ENCODE measurements at places on chromosomes 6 and 20.

- no peak for DNase-seq
Measured at GRCh38 chr6:24397631-24398030, 5.1 kb upstream of the MRS2 start.

DNA sequence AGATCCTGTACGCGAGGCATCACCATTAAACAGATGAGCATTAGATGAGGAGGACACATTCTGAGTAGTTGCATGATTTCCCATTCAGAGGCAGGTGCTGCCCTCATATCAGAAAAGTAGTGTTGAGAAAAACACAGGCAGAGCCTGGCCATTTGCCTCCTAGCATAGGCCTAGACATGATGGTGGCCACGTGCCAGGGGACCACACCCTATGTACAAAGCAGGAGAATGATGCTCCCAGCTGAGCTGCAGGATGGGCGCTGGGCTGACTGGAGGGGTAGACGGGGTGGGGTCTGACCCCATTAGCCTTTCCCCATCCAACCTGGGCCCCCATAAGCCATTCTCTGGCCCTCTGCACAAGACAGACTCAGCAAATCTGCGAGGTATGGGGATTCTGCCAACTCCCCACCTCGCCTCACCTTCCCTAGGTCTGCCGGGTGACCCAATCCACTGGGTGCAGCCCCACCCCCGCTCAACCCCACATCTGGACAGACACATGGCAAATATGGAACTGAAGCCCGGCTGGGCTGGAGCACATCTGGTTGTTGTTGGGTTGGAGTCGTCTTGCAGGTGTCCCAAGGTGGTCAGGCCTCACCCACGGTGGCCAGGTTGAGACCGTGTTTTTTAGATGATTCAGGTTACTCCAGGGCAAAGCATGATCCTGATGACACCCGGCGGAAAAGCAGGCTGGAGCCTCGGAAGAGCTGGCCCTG lies 13.9 kb downstream of the PI16 start:
- no peak for DNase-seq

DNA sequence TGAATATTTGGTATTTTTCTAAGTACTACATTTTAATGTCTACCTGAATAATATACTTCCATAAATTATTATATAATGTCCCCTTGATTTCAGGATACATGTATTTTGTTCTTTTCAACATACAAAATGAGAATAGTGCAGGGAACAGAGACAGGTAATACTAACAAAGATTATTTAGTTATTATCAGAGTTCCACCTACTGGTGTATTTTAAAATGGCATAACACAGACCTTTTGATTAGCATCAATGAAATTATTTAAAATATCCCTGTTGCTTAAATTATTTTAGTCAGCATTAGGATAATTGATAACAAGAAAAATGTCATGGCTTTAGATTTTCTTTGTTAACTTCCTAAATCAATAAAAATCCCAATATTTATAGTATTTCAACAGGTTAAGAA lies 184.0 kb downstream of the PRDM13 start:
- no peak for DNase-seq

DNA sequence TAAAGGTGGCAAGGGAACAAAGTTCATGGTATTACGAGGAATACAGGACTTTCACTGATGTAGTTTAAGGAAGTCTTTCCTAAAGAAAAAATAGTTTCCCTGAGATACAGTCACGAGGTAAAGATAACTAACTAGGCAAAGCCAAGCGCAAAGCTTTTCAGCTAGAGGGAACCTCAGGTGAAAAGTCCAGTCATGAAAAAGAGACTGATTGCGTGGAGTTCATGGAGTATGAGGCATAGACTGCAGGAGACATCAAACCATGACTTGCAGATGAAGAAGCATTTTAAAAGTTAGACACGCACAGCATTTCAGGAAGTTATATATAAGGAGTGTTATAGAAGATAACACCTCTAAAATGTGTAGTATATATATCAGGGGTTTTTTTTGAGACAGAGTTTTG lies 205.6 kb upstream of the ZNF184 start:
- no peak for DNase-seq

- no peak for DNase-seq
Measured at GRCh38 chr6:115551527-115551926, 509.2 kb downstream of the FRK start.

GRCh38 chr6:149075616-149076354 lies 241.7 kb upstream of the TAB2 start:
- no peak for DNase-seq

DNA sequence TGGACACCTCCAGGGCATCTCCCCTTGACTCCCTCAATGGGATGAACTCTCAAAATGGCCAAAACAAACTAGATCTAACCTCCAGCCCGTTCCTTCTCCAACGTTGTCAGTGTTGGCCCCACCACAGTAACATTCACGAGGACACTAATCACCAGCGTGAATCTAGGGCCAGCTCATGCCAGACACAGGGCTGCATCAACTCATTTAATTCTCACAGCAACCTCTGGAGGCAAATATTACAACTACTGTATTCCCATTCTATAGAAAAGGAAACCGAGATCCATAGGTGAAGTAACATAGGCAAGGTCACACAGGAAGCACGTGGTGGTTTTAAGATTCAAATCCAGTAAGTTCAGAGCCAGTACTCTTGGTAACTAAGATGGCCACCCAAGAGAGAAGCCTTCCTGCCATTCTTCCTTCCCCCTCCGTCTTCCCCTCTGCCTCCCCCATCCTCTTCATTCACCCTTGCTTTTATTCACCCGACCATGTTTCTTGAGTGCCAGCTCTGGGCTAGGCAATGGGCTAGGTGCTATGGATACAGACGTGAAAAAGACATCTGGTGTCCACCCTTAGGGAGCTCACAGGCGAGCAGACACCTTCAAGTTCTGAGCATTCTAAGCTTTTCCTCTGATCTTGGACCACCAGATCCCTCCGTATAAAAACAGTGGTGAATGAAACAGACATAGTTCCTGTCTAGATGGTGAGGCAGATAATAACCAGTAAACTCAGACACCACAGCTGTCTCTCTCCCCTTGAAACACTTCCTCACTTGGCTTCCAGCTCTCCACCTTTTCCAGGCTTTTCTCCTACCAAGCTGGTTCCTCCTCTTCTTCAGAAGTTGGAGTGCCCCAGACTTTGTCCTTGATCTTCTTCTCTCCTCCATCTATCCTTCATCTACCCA lies 9.6 kb downstream of the CCM2L start:
- no peak for DNase-seq

DNA sequence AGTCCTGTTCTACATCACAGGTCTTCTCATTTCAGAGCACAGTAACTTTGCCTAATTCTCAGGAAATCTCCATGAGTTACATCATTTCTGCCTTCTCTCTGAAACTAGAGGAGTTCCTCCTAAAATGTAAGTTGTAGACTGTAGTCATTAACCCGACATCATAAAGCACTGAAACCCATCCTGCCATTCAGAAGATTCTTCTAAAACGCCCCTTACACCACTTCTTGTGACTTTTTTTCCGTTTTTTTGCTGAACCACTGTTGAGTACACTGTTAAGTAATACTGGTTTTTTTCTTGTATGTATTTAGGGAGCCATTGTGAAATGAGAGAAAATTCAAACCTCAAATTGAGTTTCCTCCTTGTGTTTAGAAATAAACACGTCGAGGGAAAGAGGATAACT lies 117.3 kb downstream of the MAP3K4 start:
- no peak for DNase-seq
